Fibroblast of skin of scalp (primary cell): ENCODE measurements at places on chromosomes 16 and 17.

GRCh38 chr17:17819561-17819995 lies 17.2 kb downstream of the SREBF1 start:
- DNase-seq, result peak; percentile 76

DNA sequence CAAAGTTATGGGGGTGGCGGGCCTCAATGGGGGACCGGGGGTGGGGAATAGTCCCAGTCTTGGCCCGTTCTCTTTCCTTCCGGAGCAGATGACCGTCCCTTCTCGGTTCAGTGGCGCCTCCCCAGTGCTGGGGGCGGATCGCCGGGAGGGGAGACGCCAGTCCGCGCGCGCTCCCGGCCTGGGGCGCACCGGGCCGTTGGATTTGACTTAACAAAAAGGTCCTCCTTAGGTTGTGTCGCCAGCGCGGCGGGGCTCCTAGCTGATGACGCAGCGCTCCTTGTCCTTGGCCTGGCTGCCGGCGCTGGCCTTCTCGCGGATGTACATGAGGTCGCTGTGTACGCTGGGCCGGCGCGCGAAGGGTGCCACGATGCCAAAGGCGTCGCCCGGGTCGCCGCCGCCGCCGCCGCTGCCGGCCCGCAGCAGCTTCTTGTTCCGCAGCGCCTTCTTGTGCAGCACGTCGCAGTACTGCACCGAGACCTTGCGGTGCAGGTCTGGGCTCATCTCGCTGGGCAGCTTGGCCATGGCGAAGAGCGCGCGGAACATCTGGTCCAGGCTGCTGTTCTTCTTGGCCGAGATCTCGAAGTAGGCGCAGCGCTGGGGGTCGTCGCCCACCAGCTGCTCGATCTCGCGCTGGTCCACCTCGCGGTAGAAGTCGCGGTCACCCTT lies 1.2 kb downstream of the RASD1 start:
- no peak for DNase-seq

GRCh38 chr17:82232876-82233785 lies 4.3 kb downstream of the SLC16A3 start:
- DNase-seq, result no peak

DNA sequence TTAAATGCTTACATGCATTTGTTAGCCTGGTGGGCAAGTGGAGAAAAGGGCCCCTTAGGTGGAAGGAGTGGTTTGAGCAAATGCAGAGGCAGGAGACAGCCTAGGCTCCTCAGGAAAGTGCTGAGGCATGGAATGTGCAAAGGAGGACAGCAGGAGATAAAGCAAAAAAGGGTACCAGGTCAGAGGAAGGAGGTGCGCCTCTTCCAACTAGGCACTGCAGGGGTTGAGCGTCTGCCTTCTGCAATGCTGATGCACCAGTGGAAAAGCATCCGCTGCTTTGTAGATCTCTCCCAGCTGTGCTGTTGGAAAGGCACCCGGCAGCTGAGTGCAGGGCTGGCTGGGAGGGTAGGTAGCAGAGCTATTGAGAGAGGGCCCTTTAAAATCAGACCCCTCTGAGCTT lies 287.0 kb upstream of the XYLT1 start:
- no peak for DNase-seq

- no peak for DNase-seq
Measured at GRCh38 chr16:77613095-77613494, 109.2 kb upstream of the NUDT7 start.

DNA sequence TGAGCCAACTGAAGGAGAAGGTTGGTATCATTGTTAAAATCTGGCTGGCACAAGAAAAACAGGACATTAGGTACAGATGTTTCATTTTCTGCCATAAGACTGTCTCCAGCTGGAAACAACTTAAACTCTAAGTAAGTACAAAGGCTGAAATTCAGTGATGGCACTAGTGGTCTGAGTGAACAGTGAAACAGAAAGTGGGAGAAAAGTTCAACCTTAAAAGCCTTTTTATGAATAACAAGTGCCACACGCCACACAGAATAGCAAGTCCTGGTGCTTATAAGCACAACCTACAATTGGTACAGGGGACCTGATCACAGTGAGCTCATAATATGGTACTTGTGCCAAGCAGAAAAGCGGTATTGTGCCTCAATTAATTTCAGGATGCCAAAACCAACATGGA lies 56.7 kb downstream of the CEP112 start:
- no peak for DNase-seq

DNA sequence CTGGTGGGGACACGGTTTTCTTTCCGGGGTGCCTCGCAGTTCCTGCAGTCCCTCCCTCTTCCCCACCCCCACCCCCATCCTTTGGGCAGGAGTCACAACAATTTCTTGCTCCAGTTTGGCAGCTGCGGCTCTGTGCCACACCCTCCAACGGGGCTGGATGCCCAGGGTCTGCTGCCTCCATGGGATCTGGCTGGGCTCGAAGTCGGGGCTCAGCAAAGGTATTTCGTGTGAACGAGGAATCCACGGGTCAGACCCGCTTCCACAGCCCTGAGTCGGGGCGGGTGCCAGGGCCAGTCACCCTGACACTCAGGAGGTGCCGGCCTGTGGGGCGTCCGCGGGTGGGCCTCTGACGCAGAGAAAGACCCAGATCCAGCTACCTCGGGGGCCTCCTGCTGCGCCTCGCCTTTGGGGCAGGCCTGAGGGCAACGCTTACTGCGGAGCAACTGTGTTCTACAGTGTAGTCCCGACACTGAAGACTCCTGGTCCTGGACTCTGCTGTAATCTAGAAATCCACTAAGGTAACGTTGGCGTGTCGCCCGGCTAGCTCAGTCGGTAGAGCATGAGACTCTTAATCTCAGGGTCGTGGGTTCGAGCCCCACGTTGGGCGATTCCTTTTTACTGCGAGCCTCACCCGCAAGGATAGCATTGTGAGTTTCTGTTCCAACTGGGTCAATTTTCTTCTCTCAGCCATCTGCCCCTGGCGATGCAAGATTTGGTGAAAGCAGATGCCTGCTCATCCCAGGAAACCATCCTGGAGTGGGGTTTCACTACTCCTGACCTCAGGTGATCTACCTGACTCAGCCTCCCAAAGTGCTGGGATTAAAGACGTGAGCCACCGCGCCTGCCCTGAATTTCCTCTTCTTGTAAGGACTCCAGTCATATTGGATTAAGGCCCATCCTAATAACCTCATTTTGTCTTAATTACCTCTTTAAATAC lies 12.6 kb upstream of the OR1F1 start:
- DNase-seq, result peak; percentile 54

GRCh38 chr16:50208460-50208931 lies 55.4 kb downstream of the TENT4B start:
- DNase-seq, result peak; percentile 47

DNA sequence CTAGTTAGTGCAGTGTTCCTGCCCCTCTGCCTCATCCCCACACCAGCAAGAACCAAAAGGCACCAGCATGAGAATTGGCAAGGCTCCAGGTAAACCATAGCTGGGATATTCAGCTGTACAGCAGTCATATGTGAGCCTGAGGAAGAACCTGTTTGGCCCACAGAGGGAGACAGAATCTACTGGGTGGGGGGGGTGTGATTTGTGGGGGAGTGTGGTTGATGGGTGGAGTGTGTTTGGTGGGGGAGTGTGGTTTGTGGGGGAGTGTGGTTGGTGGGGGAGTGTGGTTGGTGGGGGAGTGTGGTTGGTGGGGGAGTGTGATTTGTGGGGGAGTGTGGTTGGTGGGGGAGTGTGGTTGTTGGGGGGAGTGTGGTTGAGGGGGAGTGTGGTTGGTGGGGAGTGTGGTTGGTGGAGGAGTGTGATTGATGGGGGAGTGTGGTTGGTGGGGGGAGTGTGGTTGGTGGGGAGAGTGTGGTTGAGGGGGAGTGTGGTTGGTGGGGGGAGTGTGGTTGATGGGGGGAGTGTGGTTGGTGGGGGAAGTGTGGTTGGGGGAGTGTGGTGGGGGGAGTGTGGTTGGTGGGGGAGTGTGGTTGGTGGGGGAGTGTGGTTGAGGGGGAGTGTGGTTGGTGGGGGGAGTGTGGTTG lies 19.5 kb downstream of the MINK1 start:
- DNase-seq, result peak; percentile 74

GRCh38 chr17:75874323-75875181 lies 3.8 kb downstream of the TRIM47 start:
- no peak for DNase-seq

- DNase-seq, result no peak
Measured at GRCh38 chr17:40625311-40625710, 22.3 kb downstream of the SMARCE1 start.

- no peak for DNase-seq
Measured at GRCh38 chr16:63655846-63656245, 1466.0 kb downstream of the CDH11 start.

DNA sequence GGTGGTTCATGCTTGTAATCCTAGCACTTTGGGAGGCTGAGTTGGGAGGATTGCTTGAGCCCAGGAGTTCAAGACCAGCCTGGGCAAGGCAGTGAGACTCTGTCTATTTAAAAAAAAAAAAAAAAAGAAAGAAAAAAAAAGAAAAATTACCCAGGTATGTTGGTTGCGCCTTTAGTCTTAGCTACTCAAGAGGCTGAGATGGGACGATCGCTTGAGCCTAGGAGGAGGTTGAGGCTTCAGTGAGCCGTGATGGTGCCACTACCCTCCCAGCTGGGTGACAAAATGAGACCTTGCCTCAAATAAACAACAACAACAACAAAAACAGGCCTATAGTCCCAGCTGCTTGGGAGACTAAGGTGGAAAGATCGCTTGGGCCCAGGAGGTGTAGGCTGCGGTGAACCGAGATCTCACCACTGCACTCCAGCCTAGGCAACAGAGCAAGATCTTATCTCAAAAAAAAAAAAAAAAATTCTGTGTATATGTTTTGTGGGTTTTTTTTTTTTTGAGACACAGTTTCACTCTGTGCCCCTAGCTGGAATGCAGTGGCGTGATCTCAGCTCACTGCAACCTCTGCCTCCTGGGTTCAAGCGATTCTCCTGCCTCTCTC lies 12.5 kb upstream of the ANKRD40CL start:
- no peak for DNase-seq
